ENCODE measurements at places on chromosomes 4 and X. TPM values are rescaled to one million over a fixed set of nuclear protein-coding genes. Genes with fewer than 3 reads are reported as not detected.

IL13RA1 gene
- 61.1 TPM for total RNA-seq

CYBB gene
- total RNA-seq = 0.02 TPM

AADAT gene
- total RNA-seq = 8.0 TPM

GRIA3 gene
- not detected for total RNA-seq

GPR82 gene
- not detected for total RNA-seq

TRIM75 gene
- not detected for total RNA-seq

CXCL11 gene
- total RNA-seq = 0.21 TPM

SHISA3 gene
- total RNA-seq = not detected

HMGN5 gene
- 2.3 TPM for total RNA-seq

CYLC1 gene
- total RNA-seq = not detected

SMIM10 gene
- 0.20 TPM for total RNA-seq

PHKA1 gene
- 30.8 TPM for total RNA-seq

RFC1 gene
- 16.4 TPM for total RNA-seq

SSX2 gene
- total RNA-seq = not detected

TGIF2LX gene
- not detected for total RNA-seq

RPA4 gene
- 0.10 TPM for total RNA-seq

MUC7 gene
- total RNA-seq = not detected

ETDA gene
- total RNA-seq = not detected

HSFX2 gene
- total RNA-seq = 0.24 TPM

AR gene
- total RNA-seq = 3.2 TPM

KCNIP4 gene
- not detected for total RNA-seq

RBM46 gene
- total RNA-seq = not detected

P2RY4 gene
- total RNA-seq = 0.06 TPM

FGF5 gene
- 0.32 TPM for total RNA-seq

CXCL1 gene
- total RNA-seq = 6.0 TPM

RHOXF2 gene
- total RNA-seq = not detected

DCAF8L2 gene
- total RNA-seq = not detected

NSUN7 gene
- 0.43 TPM for total RNA-seq

PDE6B gene
- not detected for total RNA-seq

CD38 gene
- 13.5 TPM for total RNA-seq

TEX13D gene
- total RNA-seq = not detected

PRDM5 gene
- 2.7 TPM for total RNA-seq

RHOXF2B gene
- total RNA-seq = not detected

PRPS2 gene
- 40.7 TPM for total RNA-seq

TLR6 gene
- total RNA-seq = 2.4 TPM

HSFX1 gene
- total RNA-seq = 0.33 TPM

SPANXA1 gene
- total RNA-seq = 0.23 TPM

PCDH18 gene
- total RNA-seq = not detected

DNAAF6 gene
- not detected for total RNA-seq

PAGE2B gene
- not detected for total RNA-seq

DLG3 gene
- total RNA-seq = 6.4 TPM

RIPPLY1 gene
- 0.12 TPM for total RNA-seq

NAA11 gene
- total RNA-seq = not detected

CDKL2 gene
- total RNA-seq = 0.63 TPM

PLA2G12A gene
- total RNA-seq = 3.6 TPM

AFM gene
- total RNA-seq = not detected

MID2 gene
- 8.4 TPM for total RNA-seq

TSR2 gene
- 53.9 TPM for total RNA-seq

TMA16 gene
- 24.3 TPM for total RNA-seq

SSX4 gene
- not detected for total RNA-seq

PWWP3B gene
- total RNA-seq = not detected

AP1AR gene
- 7.9 TPM for total RNA-seq

GRIA2 gene
- total RNA-seq = not detected

KLHL15 gene
- total RNA-seq = 4.4 TPM

LRIT3 gene
- total RNA-seq = 0.09 TPM

VSIG4 gene
- not detected for total RNA-seq

Data from A549 treated with Hydrocortisone at 1 μM for 4 hours (cell line).